ENCODE measurements at places on chromosomes 3 and 15.

- no peak for DNase-seq
These were observed 6.0 kb upstream of the HERC1 start for GRCh38 chr15:63839722-63840121.

DNA sequence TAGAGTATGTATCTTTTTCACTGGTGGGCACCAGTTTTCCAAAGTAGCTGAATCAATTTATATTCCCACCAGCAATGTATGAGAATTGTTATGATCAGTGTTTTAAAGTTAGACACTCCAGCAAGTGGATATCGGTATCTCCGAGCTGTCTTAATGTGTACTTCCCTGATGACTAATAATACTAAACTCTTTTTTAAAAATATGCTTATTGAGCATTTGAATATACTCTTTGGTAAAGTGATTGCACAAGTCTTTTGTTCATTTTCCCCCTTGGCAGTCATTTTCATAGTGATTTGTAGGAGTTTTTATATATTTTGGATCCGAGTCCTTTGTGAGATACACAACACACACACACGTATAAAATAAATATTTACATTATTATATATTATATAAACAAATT lies 12.5 kb upstream of the FEM1B start:
- DNase-seq = no peak

DNA sequence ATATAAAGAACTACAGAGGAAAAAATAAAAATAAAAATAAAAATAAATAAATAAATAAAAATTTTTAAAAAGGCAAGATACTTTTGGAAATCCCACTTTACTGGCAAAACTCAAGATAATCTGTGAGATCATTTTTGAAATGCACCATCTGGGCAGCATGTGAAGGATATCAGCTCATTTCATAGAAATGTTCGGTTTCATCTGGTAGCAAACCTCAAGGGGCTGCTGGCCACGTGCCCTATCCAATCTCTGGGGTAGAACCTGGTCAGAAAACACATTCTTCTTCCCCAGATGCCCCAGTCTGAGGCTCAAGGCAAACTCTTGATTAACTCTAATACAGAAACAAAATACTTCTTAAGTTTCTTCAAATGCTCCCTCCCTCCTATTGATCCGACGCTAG lies 166.0 kb downstream of the FMN1 start:
- DNase-seq = no peak

DNA sequence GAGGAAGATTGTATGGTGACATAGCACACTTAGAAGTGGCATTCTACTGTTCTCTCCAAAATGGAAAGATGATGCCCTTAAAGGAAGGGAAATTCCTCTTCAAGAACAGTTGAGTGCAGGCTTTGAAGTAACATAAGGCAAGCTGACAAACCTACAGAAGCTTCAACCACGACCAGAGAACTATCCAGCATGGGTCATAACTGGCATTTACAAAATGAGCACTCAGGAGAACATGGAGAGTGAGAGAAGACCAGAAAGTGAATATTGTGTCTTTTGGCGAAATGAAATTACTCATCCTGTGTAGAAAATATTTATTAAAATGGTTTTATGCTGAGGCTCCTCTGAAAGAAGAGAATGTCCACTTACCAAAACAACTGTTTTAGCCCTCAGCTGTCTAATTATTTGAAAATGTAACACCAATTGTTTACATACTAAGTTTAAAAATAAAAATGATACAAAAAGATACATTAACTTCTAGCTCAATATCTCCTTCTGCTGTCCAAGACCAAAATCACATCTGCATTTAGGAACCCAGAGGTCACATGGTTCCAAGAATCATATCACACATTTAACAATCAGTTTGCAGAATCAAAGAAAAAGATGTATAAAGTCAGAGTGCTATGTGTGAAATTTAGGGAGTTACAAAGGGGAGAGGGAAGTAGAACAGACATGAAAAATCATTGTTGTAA lies 216.9 kb downstream of the ATP8B4 start:
- no peak for DNase-seq

DNA sequence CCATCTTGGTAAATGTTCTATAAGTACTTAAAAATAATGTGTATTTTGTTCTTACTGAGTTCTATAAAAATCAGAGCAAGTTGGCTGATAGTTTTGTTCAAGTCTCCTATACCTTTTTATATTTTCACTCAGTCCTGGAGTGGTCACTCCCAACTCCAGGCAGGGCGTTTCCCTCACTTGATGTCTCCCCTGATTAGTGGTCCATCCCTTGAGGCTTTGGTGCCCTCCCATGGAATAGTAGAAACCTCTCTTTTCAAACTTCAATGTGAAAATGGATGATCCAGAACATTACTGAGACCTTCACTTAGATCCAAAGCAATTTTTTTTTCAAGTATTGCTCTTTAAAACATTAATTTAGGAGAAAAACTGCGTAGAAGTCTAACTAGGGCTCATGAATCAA lies 25.0 kb upstream of the SCN10A start:
- no peak for DNase-seq

DNA sequence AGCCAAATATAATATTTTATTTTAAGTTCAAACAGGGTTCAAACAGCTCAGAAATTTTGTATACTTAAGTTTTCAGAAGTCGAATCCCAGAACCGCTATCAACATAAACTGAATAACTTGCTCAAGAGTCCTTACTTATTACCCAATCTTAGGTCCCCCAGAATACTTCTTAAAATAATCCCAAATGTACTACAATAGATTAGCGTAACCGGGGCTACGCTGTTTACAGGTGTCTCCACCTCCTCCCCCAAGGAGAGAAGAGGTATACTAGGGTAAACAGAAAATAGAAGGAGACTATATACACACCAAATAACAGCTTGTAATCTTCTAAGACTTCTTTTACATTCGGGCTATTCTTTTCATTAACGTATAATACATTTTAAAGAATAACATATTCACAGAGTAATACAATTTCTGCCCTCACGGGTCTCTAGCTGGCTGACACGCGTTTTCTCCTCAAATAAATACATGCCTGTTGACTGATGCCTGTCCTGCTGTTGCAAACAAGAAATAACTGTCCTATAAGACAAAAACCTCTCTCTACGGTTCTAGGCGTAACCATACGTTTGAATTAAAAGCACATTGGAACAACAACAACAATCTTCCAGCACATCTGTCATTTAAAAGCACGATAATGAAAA lies 1.3 kb downstream of the DENND4A start:
- no peak for DNase-seq

DNA sequence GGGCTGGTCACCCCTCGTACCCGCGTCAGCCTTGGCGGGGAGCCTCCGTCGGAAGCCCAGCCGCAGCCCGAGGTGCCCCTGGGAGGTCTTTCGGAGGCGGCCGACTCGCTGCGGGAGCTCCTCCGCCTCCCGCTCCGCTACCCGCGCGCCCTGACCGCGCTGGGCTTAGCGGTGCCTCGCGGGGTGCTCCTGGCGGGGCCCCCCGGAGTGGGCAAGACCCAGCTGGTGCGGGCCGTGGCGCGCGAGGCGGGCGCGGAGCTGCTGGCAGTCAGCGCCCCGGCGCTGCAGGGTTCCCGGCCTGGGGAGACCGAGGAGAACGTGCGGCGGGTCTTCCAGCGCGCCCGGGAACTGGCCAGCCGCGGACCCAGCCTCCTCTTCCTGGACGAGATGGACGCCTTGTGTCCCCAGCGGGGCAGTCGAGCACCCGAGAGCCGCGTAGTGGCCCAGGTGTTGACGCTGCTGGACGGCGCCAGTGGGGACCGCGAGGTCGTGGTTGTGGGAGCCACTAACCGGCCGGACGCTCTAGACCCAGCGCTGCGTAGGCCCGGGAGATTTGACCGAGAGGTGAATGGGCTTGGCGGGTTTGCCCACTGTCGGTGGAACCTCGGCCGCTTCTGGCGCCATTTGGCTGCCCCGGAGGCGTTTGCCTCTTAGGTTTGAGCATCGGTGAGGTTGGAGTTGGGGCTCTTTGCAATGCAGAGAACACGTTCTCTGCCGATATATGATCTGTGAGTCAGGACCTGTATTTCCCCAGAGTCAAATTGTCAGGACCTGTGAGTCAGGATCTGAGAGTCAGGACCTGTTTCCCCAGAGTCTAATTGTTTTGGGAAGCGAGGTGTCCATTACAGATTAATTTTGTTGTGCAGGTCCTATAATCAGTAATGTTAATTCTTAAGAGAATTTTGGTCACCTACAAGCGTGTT lies 24.9 kb upstream of the GATM start:
- DNase-seq = peak; percentile 2

- no peak for DNase-seq
These were observed 102.2 kb upstream of the MANF start for GRCh38 chr3:51282931-51283330.

DNA sequence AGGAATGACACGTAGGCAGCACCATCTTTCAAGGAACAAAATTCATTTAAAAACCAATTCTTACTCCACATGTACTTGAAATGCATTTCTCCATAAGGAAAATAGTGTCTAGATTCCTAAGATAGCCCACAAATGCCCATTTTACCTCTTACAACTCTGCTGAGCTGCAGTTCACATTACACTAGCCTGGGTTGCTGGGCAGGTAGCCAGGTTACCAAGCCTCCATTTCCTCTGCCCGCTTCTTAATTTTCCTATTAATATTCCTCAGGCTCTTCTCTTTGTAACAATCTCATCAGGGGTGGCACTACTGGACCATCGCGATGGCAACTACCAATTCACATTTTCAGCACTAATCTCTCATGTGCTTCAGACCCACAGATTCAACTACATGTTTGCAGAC lies 10.8 kb downstream of the ATP13A3 start:
- no peak for DNase-seq

DNA sequence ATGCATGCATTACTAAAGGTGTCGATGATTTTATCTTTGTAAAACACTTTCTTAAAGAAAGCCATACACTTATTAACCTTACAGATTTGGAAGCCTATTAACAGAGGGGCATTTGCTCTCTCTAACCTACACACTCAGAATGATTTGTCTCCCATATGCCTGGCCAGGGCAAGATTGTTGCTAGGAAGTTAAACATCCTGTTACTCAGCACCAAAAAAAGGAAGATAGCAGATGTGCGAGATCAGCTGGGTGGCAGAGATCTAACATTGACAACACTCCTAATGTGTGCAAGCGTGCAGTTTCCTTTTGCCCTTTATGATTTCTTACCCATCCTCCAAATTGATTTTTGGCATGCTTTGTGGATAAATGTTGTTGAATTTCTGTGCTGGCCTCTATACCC lies 73.9 kb upstream of the TMEM108 start:
- DNase-seq = no peak

GRCh38 chr3:147729641-147730040 lies 320.5 kb downstream of the ZIC1 start:
- DNase-seq = no peak

DNA sequence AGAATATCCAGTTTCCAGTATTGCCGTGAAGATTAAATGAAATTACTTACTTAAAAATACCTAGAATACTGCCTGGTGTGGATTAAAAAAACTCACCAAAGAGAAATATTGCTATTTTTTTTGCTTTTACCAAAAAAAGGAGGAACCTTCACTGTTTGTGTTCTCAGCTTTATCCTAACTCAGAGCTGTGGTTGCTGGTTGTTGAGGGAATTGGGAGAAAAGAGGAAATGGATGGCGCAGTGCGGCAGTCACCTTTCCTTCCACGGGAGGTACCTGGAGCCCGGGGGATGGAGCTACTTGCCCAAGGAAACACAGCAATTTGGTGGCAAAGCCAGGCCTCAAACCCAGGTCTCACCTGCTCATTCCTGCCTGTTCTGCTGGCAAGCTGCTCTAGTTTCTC lies 270.3 kb downstream of the RPLP1 start:
- no peak for DNase-seq

- DNase-seq = no peak
These were observed 38.5 kb downstream of the RPLP1 start for GRCh38 chr15:69491038-69491505.

- no peak for DNase-seq
These were observed 317.7 kb downstream of the EDEM1 start for GRCh38 chr3:5505163-5505562.

- no peak for DNase-seq
These were observed 23.6 kb downstream of the CRTC3 start for GRCh38 chr15:90553248-90553745.

DNA sequence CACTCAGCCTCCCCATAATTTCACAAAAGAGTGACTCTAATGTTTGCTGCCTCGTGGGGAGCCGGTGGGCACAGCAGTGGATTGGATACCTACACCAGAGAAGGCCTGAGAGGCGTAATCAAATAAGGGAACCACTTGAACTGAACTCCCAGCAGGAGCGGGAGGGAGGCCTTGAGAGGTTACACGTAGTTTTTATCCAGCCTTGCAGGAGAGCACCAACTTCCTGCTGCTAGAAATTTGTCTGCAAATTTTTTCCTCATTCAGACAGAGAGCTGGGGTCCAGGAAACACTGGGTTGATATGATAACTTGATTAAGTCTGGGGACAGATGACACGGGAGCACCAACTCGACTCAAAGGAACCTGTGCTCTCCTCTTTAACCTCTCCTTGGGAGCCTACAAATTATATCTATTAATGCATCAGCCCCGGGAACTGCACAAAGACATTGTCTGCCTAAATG lies 69.8 kb downstream of the HES1 start:
- DNase-seq = no peak

DNA sequence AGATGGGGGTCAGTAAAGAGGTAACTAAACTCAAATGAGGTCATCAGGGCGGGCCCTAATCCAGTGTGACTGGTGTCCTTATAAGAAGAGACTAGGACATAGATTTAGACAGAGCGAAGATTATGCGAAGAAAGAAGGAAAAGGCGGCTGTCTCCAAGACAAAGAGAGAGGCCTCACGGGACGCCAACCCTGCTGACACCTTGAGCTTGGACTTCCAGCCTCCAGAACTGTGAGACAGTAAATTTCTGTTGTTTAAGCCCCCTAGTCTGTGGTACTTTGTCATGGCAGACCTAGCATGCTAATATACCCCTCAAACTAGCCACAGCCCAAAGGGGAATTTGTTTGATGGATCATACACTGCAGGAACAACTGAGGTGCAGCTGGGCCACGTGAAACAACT lies 183.0 kb downstream of the ABHD5 start:
- DNase-seq = no peak
